Umbilical cord (tissue), 2 donors: ENCODE measurements at places on chromosomes 11 and 22. TPM values are rescaled to one million over a fixed set of nuclear protein-coding genes. Genes with fewer than 3 reads are reported as not detected.
A peak's percentile ranks its signal among the peaks of the same experiment; 100 is the strongest.

The MMP12 gene
- 1.4 TPM for total RNA-seq

- DNase-seq, result no peak
Observed at GRCh38 chr11:113133071-113133470, 171.9 kb downstream of the NCAM1 start.

The OR2AT4 gene
- total RNA-seq, result 10.1 TPM

The B3GAT1 gene
- 2.4 TPM for total RNA-seq

- DNase-seq, result no peak
Observed at GRCh38 chr11:41309716-41310115, 149.7 kb downstream of the LRRC4C start.

- no peak for DNase-seq
Observed at GRCh38 chr22:29737251-29738117, 17.7 kb downstream of the CABP7 start.

DNA sequence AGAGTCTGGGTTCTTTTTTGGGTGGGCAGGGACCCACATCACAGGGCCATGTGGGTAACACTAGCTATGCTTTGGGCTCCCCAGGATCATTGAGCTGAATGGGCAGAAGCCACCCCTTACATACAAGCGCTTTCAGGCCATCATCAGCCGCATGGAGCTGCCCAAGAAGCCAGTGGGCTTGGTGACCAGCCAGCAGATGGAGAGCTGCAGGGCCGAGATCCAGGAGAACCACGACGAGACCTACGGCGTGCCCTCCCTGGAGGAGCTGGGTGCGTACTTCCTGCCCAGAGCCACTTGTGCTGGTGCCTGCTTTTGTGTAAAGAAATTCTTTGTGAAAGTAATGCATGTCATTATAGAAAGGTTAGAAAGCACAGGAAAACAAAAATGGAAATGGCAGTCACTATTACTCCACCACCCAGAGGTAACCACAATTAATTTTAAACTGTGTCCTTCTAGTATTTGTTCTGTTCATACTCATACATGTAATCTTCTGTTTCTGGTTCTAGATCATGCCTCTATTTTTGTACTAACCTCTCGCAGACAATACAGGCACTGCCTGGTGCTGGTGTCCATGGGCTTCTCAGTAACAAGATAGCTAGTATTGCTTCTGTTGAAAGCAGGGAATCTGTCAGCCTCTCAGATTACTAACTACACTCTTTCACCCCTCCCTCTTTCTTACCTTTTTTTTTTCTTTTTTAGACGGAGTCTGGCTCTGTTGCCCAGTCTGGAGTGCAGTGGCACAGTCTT is 13.7 kb downstream of the CRY2 start:
- no peak for DNase-seq

DNA sequence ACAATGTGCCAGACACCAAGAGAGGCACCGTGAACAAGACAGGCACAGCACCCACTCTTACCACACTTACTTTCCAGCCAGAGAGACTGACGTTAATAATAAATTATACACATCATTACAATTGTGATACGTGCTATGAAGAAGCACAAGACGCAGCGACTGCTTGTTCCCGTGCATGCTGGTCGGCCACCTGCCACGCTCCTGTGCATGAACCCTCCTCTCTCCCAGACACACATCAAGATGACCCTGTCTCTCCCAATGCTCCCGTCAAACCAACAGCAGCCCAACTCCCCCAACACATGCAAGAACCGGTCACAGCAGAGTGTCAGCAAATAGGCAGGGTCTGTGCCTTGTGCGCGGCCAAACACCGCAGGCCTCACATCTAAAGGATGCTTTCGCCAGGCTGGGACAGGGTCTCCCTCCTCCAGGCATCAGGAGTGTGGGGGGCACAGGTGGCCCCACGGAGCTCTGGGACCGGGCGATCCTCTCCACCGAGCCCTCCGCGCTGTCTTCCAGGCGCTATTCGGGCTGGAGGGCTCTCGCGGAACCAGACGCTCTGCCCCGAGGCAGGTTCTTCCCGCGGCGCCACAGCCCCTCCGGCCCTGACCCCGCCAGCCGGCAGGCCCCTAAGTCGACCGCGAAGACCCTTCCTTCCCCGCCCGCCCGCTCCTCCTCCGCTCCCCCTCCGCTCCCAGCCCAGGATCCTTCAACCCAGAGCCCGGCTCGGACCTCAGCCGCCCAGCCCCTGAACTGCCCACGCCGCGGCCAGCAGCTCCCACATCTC is 533 bp downstream of the SERGEF start:
- DNase-seq, result peak; percentile 16

The PGA5 gene
- total RNA-seq, result 8.9 TPM

GRCh38 chr11:119483341-119483880 is 60.4 kb upstream of the THY1 start:
- DNase-seq, result no peak

- no peak for DNase-seq
Observed at GRCh38 chr22:42418811-42419242, 13.4 kb downstream of the NFAM1 start.

DNA sequence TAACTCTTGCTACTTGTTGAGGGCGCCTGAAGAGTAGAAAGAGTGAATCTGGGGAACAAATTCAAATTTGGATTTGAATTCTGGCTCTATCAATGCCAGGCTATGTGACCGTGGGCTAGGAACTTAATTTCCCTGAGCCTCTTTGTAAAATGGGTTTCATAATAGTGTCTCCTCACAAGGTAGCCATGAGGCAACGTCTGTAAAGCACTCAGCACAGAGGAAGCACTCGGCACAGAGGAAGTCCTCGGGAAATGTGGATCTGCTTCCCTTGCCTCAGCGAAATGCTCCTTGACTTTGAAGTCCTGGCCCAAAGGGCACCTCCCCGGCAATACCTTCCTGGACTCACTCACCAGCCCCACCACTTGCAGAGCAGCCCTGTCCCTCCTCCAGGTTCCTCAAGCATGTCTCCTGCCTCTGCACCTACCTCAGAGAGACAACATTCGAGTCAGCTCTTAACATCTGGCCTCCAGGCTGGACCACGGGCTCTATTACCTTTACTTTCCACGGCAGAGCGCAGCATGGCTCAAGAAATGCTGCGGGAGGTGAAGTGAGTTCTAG is 17.7 kb downstream of the CD6 start:
- no peak for DNase-seq

DNA sequence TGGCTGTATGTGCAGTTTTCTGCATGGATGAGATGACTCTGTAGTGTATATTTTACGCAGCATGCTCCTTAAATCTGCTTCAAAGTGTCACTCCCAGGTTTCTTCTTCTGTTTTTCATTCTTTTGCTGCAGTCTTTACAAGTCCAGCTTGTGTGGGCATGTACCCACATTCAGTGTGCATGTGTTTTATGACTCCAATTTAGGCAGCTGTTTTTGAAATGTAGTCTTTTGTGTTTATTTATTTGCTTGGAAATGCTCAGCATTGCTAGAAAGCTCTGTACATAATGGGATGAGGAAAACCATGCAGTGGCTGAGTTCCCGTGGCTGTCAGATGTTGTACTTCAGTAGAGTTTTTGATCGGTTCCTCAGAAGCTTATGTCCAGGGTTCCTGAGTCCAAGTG is 138.5 kb downstream of the ARHGAP42 start:
- DNase-seq, result peak; percentile 28

DNA sequence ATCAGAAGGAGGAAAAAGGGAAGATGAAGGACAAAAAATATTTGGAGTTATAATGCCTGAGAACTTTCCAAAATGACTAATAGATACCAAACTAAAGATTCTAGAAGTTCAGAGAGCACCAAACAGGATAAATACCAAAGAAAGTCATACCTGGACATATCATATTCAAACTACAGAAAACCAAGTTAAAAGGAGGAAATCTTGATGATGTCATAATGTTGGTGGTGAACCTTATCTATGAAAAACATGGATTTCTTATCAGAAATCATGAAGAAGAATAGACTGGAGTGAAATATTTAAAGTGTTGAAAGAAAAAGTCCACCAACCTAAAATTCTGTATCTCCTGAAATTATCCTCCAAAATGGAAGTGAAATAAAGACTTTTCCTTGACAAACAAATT is 389.2 kb downstream of the JRKL start:
- DNase-seq, result no peak

DNA sequence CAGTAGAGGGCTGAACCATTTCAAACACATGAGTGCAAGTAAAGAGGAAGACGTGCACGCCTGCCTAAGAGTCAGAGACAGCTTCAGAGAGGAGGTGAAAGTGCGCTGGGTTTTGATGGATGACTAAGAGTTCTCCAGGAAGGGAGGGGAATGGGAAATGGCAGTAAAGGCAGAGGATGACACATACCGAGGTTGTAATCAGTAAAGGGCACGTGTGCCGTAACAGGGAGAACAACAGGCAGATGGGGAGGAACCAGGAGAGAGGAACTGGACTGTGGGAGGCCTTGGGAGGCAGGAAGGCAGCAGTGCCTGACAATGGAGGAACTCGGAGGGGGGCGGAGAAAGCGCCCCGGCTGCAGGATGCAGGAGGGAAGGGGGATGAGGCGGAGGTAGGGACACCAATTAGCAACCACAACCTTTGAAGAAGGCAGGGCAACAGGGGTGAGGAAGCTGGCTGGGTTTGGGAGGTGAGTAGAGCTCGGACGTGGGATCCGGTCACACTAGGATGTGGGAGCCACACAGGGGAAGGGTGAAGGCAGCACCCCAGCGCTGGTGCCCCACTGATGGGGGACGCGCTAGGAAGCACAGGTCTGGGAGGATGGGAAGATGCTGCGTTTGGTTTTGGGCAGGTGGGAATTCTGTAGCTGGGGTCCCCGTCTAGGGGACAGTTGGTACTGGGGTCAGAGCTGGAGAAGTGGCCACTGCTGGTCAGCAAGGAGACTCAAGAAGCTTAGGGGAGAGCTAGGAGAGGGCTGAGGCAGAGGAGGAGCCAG is 67.4 kb downstream of the SCUBE1 start:
- DNase-seq, result no peak

DNA sequence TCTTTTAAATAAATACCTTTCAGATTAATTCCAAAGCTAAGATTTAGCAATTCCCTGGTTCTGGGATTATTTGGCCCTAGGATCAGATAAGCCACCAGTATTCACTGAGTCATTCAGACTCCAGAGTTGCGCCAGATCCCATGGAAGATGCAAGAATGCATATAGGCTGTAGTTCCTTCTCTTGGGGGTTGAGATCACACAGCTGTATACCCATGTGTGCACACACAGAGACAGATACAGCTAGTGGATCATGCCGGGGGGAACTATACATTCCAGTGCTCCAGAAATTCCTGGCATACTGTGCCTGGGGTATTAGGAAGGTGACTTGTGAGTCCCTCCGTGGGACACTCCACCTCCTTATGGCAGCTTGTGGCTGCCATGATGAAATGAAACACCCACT is 75.4 kb downstream of the ZBTB16 start:
- peak; percentile 91 for DNase-seq

GRCh38 chr11:7630002-7630401 is 43.3 kb downstream of the CYB5R2 start:
- no peak for DNase-seq

DNA sequence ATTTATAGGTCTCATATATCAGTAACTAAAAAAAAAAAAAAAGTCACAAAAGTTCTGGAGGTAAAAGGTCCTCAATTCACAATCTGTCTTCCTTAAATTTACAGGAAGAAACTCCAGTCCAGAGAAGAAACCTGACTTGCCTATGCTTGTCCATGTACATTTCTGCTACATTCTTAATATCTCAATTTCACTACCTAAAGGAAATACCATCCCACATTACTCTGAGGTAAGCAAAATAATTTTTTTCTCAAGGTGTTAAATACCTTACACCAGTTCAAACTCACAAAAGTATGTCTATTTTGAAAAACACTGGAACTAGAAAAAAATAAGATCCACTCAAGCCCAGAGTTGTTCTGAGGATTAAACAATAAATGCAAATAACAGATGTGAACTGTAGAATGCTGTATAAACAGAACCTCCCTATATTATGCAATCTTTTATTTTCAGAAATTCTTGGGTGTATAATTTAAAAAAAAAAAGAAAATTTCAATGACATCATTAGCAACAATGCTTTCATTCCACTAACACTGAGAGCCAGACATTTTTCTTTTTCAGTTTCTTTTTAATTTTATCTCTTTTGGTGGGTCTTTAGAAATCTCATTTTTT is 49.9 kb upstream of the GDPD4 start:
- DNase-seq, result peak; percentile 30

The SHANK2 gene
- total RNA-seq, result 40.0 TPM

DNA sequence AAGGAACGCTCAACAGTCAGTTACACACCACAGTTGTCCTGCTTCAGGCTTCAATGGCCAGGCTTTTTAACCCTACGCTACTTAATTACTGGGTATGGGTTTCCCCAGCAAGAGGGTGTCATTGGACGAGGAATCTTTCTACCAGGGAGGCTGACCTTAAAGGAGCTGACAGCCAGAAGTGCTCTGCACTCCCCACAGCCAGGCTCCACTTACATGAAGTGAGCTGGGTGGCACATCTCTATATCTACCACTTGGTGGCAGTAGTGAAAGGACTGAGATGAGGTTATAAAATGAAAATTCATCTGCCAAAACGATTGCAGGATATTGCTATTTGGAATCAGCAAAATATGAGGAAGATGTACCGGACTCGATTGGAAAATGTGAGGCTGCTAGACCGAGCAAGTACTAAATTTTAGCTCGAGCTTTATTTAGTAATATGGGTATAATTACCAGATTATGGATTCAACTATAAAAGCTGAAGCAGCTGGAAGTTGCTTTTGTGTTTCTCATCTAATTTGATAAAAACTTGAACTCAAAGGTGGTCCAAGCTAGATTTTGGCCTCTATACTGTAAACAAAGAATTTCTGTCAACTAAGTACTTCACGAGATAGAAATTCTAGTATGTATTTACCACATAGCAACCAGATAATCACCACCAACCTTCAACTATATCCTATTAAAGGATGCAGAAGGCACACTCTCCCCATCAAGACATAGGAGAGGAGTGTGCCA is 53.9 kb upstream of the CEP126 start:
- peak; percentile 74 for DNase-seq

The FUT4 gene
- 10.4 TPM for total RNA-seq

The CCDC73 gene
- total RNA-seq, result 4.1 TPM

GRCh38 chr11:56160217-56160616 is at the start of gene OR8K5:
Gene OR8K5, minus strand, starts transcription at chr11:56160317. Its CDS starts 0 bp downstream, at chr11:56160317.
- DNase-seq, result no peak

The FLRT1 gene
- 0.48 TPM for total RNA-seq

The OR52H1 gene
- 1.7 TPM for total RNA-seq

DNA sequence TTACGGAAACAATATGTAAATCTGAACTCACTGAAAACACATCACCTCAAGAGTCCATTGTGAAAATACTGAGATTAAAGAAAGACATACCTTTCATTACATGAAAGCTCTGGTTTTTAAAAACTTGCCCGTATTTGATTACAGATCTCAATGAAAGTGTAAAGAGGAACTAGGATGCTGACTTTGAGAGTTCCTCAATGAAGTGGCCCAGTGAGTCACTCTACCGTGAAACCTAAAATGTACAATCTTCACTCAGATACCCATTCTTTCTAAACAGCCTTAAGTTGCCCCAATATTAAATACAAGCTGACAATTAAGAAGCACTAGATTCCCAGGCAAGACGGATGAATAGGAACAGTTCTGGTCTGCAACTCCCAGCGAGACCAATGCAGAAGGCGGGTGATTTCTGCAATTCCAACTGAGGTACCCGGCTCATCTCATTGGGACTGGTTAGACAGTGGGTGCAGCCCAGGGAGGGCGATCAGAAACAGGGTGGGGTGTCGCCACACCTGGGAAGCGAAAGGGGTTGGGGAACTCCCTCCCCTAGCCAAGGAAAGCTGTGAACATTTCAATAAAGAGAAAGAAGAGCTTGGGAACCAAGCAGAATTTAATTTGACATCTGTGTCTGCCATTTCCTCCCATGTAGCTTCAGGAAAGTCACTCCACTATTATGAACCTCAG is 33.8 kb upstream of the OR9G4 start:
- DNase-seq, result no peak

The HDHD5 gene
- total RNA-seq, result 11.3 TPM
